ENCODE measurements at places on chromosomes 6 and 20.

- no peak for ATAC-seq
These were observed 100.1 kb downstream of the ARID1B start for GRCh38 chr6:156877126-156877863.

GRCh38 chr20:10115021-10115420 lies 80.2 kb downstream of the ANKEF1 start:
- peak; percentile 67 for ATAC-seq

GRCh38 chr20:62944184-62944583 lies 6.2 kb downstream of the GID8 start:
- ATAC-seq: no peak

DNA sequence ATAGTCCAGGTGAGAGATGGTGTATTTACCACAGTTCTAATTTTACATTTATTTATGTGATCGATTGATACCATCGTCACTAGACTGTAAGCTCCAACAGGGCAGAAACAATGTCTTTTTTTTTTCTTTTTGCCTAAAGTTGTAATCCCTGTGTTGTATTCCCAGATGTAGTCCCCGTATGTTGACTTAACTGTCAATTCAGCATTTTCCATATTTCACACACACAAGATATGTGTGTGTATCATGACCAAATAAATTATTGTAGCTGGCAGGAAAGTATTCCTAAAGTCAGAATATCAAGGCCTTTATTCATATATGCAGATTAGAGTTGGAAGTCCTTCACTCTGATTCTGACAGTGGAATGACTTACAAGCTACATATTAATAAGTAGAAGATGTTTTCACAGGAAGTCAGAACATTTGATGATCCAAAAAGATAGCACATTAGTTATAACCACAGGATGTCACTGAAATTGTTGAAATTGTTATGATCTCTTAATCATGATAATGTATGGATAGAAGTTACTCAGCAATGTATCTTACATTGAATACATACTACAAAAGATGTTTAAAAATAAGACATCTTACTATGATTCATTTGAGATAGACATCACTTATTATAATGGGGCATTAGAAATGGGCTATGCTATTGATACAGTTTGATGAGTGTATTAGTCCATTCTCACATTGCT lies 10.6 kb downstream of the RNF182 start:
- peak; percentile 14 for ATAC-seq

GRCh38 chr6:28914941-28915340 lies 8.8 kb downstream of the TRIM27 start:
- no peak for ATAC-seq

GRCh38 chr6:71134929-71135642 lies 153.5 kb upstream of the OGFRL1 start:
- ATAC-seq: no peak

GRCh38 chr6:125794342-125795137 lies 3.8 kb downstream of the NCOA7 start:
- ATAC-seq: no peak

GRCh38 chr6:44230034-44230675 lies 6.8 kb downstream of the SLC29A1 start:
- no peak for ATAC-seq

- peak; percentile 72 for ATAC-seq
These were observed 96.1 kb upstream of the BHLHE23 start for GRCh38 chr20:63102721-63103375.

DNA sequence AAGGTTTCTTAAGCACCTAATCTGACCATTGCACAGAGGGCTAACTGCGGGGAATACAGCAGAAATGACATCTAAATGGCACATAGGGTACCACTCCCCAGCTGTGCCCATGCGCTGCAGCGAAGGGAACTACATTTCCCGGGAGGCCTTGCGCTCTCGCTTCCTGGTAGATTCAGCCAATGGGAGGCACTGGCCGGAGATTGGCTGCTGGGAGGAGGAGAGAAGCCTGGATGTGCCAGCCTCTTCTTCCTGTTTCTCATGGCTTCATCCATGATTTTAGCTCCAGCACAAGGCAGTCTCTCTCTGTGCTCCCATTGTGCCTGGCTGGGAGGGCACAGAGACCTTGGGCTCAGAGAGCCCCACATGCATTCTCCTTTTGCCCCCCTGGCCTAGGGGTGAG lies 101.7 kb upstream of the FOXA2 start:
- ATAC-seq: no peak

DNA sequence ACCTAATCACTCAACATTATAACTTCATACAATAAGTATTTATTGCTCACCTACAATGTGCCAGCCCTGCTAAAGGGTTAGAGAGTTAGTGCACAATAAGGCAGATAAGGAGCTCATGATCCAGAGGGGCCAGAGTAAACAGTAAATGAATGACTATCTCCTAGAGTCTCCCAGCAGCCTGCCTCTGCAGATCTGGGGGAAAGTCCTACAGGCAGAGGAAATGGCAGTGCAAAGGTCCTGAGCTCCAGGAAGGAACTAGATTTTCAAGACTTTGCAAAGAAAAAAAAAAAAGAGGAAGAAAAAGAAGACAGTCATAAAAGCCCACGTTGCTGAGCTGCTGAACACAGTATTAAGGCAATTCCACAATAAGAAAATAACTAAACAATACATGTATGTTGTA lies 160.1 kb downstream of the SIM1 start:
- no peak for ATAC-seq
